ENCODE measurements at places on chromosomes 4 and X.

DNA sequence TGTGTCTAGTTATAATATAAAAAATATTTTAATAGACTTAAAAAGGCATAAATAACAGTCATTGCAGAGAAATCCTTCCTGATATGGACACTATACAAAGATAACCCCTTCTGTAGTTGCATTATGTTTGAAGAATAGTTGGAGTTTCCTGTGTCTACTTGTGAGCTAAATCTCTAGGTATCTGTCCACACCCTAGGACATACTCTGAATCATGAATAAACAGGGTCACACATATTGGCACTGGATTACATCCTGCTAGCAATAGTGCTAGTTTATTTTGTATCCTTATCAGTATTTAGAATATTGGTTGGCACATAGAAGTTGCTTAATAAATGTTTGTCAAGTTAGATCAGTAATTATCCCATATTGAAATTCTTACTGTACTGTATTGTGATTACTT is 173.9 kb downstream of the GRXCR1 start:
- no peak for DNase-seq

DNA sequence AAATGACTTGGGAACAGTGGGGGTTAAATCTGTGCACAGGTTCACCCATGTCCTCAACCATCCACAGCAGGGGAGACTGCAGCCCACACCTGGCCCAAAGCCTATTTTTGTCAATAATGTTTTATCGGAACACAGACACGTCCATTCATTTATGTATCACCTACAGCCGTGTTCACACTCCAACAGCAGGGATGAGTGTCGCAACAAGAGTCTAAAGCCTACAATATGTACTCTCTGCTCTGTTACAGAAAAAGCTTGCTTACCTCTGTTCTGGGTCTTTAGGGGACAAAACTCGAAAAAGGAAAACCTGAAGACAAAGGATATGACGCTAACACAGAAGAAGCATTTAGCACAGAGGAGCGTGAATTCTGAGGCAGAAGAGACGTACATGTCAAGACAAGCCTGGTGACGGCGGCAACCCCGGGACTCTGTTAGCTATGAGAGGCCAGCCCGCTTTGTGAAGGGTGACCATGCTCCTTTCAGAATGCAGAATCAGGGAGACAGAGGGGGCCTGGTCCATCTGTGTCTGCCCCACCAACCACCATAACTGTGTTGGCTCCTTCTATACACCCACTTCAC is 45.5 kb downstream of the AFAP1 start:
- DNase-seq: no peak

- no peak for DNase-seq
Observed at GRCh38 chrX:281166-281999, at the start of gene PLCXD1. Gene PLCXD1 (plus strand): TSS chrX:281381. CDS start chrX:284188, 2,807 bp downstream.

DNA sequence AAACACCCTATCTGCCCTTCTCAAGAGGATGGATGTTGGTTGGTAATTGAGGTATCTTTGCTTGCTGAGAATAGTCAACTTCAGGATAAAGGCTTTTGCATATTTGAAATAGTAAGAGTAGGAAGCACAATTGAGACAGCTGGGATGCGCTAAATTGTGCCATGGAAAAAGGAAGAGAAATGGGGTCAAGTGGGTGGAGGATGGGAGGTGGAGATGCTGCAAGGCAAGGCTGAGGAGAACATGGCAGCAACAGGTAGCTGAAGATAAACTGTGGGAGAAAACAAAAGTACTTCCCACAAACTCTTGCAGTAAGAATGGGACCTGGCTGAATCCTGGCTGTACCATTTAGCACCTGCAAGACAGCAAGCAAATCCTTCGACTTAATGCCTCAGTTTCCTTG is 13.9 kb upstream of the CDS1 start:
- DNase-seq: no peak

- DNase-seq: no peak
Observed at GRCh38 chr4:76821641-76822040, 76.3 kb downstream of the SOWAHB start.

DNA sequence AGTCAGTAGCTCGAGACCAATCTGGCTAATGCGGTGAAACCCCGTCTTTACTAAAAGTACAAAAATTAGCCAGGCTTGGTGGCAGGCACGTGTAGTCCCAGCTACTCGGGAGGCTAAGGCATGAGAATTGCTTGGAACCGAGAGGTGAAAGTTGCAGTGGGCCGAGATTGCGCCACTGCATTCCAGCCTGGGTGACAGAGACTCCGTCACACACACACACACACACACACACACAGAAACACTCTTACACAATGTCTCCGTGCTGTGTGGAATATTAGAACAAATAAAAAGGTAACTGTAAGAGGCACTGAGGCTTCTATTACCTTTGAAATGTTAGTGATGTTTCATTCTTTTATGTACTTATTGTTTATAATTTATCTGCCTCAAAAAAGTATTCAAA is 326.6 kb downstream of the GPAT3 start:
- DNase-seq: no peak

- no peak for DNase-seq
Observed at GRCh38 chr4:174387143-174387542, 103.4 kb downstream of the CEP44 start.

DNA sequence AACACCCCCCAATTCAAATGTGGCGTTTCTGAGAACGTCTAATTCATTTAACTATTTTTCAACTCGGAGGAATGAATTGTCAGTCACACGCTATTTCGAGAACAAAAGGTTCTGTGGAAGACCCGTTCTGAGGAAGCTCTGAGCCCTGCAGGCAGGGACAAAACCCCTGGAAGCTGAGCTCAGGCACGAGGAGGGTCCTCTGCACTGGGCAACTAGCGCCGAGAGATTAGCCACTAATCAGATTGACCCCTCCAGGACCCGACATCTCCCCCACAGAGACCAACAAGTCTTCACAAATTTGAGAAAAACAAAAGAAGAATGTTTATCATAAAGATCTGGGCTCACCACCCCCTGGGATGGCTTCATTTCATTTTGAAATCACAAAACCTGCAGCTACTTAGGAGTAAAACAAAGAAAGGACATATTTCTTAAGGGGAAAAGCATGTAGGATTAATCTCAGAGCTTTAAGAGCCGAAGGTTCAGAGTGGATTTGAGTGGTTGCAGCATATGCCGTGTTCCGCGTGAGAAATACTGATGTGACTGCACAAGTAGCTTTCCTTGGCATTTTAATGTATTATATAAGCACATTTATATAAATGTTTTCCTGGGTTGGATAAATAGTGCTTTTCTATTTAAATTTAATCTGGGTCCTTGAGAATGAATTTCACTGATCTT is 41.8 kb downstream of the ADRA2C start:
- no peak for DNase-seq

DNA sequence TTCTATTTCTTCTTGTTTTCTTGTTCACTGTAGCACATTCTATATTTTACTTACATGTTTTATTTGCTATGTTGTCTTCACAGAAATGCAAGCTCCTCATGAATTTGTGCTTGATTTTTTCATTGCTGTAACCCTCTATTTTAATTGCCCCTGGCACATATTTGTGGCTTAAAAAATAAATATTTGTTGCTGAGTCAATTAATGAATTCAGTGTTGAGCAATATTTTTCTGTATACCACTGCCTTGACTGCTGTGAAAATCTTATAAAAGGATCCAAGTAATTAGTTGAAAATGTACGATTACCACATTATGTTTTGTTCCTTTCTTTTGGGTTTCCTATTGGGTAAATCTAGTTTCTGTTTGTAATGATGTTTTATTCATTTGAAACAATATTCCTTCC is 68.5 kb downstream of the FAM47A start:
- DNase-seq: no peak

Data from midbrain (tissue), 1 donor.